ENCODE measurements at places on chromosomes 12 and 14. TPM values are rescaled to one million over a fixed set of nuclear protein-coding genes. Genes with fewer than 3 reads are reported as not detected.

DNA sequence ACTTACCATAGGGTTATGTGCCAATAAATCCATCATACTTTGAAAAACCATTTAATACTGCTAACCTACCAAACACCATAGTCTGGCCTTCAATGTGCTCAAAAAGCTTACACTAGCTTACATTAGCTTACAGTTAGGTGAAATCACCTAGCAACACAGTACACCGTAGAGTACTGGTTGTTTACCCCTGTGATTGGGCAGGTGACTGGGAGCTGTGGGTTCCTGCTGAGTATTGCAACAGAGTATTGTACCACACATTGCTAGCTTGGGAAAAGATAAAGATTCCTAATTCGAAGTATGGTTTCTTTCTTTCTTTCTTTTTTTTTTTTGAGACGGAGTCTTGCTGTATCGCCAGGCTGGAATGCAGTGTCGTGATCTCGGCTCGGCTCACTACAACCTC, 5.6 kb downstream of the ATP5MC2 start:
- DNase-seq = no peak

The SYT10 gene
- total RNA-seq = 0.17 TPM

The P2RX7 gene
- total RNA-seq = 17.1 TPM

The ANO6 gene
- 56.2 TPM for total RNA-seq

DNA sequence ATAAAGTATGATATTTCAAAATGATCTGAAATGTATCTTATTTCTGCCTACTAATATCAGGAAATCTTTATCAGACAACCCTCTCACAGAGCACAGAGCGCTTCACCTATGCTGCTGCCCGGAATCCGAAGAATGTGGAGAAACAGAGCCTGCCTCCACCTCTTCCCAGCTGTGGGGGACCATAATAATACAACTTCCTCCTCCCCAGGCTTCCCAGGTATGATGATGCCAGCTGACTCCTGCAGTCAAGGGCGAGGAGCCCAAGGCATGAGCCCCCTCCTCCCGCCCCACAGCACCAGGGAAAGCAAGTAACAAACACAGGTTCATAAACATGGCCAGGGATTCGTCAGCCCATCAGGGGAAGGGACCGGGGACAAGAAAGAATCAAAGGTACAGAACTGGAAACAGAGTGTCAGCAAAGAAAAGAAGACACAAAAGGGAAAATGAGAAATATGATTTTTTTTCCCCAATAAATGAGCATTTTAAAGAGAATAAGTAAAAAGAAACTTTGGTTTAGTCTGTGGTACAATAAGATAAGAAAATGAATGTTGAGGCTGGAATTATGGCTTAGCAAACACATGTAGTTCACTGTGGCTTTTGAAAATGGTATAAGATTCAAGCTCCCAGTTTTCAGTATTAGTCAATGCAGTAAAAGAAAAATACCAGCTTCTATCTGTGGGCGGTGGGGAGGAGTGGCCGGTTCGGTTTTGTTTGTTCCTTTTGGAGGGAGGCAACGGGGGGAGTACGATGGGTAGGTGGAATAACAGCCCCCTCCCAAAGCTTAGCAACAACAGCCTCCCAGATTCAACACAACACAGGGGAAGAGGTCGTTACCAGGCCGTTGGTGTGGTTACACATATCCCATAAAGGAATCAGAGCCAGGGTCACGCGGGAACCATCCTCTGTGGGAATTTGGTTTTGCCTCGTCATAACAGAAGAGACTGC, 68.3 kb downstream of the SETD3 start:
- no peak for DNase-seq

GRCh38 chr12:96327346-96327745, 72.9 kb downstream of the CDK17 start:
- no peak for DNase-seq

Data from lung (tissue), 17 donors.